ENCODE measurements at places on chromosomes 11 and 22.

DNA sequence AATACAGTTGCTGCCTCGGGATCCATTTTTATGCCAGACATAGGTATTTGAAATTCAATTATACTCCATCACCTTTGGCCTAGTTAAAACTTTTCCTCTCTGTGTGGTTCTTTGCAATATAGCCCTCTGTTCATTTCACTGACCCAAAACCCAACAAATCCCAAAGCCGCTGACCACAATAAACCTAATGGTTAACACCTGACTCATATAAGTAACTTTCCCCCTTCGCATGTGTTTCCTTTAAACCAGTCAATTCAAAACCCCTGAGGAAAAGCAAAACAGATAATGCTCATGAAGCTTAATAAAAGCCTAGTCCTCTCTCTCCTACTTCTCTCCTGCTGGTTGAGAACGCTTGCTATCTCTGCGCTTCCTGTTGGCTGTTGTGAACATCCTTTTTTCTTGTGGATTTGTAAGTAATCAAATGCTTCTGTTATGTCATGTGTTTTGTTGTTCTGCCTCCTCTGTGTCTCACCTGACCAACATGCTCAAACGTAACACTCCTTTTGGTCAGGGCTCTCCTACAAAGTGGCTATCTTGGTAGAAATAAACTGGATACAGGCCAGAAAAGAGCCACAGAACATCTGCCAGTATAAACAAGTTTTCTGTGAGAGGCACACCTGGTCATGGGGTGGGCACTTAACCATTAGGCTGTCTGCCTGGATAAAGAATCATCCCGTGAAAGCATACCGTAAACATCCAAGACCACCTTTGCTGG lies 652.6 kb downstream of the METTL15 start:
- DNase-seq: peak; percentile 69

DNA sequence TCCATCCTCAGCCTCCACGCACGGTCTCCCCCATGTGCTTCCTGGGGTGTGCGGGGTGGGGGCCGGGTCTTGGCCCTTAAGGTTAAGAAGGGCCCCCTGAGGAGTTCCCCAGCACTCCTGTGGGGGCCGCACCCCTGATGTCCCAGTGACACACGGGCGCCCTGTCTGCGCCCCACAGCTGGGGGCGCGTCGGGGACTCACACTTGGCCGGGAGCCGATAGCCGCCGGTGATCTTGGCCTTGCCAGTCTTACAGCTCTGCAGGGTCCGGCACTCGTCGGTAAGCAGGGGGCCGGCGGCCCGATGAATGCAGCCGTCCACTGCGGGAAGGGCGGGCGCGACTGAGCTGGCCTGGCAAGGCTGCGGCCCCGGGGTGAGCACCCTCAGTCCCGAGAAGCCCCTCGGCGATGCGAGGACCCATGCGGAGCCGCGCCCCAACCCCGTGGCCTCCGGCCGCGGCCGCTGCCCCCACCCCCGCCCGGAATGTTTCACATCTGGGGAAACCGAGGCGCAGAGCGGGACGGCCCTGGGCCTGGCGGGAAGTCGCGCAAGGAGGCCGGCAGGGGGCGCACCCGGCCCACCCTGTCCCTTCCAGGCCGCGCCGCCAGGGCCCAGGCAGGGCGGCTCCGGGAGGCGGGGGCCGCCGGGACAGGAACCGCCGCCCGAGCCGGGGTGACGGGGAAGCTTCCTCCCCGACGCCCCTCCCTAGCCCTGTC lies 13.9 kb downstream of the OTUB1 start:
- peak; percentile 65 for DNase-seq

- DNase-seq: no peak
These were observed 258.2 kb downstream of the BRD1 start for GRCh38 chr22:49569286-49570031.

DNA sequence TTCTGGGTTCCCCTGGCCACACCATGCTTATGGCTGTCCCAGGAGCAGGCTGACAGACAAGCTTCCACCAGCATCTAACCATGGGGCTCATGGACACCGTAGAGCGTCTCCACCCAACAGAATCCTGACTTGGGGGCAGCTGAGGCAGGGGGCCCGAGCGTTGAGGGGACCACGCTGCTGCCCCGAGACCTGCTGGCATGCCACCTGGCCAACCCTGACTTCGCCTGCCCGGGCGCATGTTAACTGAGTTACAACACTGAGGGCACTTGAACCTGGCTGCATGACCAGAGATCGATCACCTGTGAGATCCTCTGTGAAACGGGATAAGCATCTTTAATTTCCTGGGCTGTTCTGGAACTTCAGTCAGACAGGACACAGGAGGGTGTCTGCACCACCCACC lies 13.7 kb downstream of the PPM1F start:
- no peak for DNase-seq

DNA sequence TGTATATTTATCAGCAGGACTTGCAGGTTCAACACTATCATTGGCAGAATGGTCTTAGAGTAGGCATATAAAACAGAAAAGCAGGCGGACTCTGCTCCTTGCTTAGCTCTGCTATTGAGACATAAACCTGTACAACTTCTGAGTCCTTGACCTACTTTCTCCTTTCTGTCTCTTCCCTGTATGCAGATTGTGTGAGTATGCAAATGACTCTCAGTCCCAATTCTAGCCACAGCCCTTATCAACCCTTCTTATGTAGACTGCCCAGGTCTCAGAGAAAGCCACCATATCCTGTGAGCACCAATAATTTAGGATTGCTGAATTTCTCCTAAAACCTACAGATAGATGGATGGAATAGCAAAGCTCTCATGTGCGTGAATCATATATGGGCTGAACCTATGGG lies 367.6 kb upstream of the DDI1 start:
- DNase-seq: no peak

GRCh38 chr22:21030621-21031544 lies 1.5 kb downstream of the SLC7A4 start:
- DNase-seq: no peak

DNA sequence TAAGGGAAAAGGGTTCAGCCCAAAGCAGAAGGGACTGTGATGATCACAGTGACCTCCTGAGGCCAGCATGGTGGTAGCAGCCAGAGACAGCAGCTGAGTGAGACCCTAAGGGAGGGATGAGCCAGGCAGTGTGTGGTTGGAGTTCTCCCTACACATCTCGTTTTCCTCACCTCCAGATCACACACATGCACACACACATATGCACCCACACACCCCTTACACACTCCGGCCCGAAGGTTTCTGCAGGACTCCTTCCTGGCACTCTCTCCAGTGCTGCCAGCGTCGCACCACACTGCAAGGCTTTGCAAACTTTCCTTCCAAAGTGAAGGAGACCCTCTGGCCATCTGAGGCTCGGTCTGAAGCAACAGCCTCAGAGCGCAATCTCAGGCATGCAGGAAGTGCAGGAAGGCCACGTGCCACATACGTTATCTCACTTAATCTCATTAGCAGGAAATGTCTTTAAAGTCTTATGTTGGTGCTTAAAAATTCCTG lies 26.9 kb upstream of the TP53I11 start:
- no peak for DNase-seq

DNA sequence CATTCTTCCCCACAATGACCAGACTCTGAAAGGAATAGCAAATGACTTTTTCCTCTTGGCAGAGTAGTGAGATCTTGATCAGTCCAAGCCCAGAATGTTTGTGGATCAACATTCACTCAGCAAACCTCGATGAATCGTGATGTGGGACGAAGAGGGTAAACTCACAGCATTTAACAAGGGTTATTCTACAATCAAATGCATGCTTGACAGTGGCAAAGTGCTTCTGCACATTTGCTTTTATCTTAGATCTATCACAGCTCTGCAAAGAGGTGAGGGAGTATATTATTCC lies 31.8 kb downstream of the TMPRSS5 start:
- DNase-seq: peak; percentile 34

- DNase-seq: peak; percentile 32
These were observed 160.2 kb downstream of the FAT3 start for GRCh38 chr11:92384802-92385201.

- DNase-seq: peak; percentile 94
These were observed 11.2 kb upstream of the TMEM184B start for GRCh38 chr22:38284042-38284402.

DNA sequence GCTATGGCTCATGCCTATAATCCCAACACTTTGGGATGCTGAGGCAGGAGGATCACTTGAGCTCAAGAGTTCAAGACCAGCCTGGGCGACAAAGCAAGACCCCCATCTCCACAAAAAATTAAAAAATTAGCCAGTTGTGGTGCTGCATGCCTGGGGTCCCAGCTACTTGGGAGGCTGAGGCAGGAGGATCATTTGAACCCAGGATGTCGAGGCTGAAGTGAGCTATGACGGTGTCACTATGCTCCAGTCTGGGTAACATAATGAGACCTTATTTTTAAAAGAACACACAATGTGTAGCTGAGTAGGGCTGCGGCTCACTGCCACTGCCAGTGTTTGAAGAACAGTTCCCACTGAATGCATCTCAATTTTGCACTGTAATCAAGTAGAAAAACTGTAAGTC lies 7.1 kb upstream of the VPREB1 start:
- no peak for DNase-seq

DNA sequence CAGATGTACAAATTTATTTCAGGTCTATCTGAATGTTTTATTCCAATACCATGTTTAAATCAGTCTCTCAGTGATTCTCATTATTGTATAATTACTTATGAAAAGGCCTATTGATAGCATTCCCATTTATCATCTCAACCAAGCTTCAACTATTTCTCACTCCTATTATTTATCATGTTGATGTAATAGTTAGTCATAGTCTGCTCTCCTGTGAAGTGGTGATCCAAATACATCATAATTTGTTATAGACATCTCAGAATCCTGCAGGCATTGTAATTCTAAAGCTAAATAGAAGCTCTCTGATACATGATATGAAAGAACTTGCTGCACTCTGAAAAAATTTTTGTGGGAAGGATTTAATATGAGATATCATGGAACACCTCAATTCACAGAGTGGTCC lies 21.8 kb upstream of the OR8G1 start:
- no peak for DNase-seq

DNA sequence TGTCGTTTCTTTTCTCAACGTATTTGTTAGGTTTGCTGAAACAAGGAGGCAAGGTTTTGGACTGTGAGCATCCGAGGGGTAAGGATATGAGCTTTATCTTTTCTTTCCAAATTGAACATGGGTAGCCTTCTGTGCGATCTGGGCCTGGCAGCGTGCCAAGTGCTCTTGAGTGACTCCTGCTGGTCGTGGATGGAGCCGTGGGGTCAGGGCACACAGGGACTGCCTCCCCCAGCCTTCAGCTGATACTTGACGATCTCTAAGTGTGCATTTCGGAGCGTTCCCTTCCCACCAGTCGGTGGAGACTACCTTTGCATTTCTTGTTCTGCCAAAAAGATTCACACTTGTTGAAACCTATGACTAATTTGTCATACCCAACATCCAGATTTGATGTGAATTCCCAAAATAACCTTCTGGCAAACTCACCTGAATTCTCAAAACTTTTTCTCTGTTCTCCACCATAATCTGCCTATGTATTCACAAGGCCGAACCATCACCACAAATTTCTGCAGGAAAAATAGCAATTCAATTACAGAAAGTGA lies 40.1 kb upstream of the CLMP start:
- DNase-seq: no peak

- DNase-seq: no peak
These were observed 4.3 kb downstream of the DLAT start for GRCh38 chr11:112029460-112029859.

- no peak for DNase-seq
These were observed 17.5 kb downstream of the PDGFD start for GRCh38 chr11:104146421-104146820.

DNA sequence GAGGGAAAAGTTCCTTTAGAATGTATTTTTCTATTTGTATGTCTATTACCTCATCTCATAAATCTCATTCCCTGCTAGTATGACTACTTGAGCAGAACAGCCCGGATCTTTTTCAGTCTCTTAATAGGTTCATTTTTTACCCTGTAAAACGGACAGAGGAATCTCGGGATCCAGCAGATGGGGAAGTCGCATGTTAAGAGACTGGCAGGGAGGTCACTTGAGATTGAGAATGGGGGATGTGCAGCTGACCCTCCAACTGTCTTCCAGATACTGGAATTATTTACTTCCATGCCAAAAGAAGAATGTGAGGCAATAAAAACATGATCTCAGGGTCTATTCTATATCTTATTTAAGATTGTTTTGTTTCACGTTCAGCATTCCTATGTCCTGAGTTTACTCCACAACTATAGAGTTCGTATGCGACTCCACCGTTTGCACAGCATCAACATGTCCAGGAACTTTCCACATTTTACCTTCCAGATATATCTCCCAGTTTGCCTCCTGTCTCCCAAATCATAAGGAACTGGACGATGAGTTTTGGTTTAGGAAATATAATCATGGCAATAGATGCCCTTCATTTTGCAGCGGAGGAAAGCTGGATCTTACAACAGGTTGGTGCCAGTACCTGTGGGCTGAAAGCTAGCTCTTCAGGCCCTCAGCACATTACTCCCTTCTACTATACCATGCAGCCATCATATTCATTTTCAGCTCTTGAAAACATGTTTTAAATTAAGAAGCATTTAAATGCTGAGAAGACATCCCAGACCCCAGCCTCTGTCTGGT lies 181.5 kb downstream of the MAML2 start:
- peak; percentile 60 for DNase-seq

- DNase-seq: no peak
These were observed 43.6 kb upstream of the FTH1 start for GRCh38 chr11:62010935-62011528.

GRCh38 chr22:24707470-24707801 lies 67.1 kb downstream of the PIWIL3 start:
- DNase-seq: no peak

DNA sequence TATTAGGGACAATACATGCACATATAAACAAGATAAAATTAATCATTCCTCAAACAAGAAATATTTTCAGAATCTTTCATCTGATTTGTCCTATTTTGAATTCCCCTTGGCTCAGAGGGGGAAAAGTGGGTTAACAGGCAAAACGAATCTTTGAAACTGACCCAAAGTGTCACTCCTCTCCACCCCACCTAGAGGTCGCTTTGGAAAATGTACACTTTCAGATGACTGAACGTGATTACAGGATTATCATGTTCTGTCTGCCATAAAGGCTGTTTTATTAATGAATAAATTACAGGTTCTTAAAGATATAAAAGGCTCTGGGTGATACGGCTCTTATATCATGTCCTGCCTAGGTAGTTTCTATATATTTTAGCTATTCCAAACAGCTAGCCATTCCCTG lies 1735.0 kb downstream of the LRRC4C start:
- DNase-seq: no peak

DNA sequence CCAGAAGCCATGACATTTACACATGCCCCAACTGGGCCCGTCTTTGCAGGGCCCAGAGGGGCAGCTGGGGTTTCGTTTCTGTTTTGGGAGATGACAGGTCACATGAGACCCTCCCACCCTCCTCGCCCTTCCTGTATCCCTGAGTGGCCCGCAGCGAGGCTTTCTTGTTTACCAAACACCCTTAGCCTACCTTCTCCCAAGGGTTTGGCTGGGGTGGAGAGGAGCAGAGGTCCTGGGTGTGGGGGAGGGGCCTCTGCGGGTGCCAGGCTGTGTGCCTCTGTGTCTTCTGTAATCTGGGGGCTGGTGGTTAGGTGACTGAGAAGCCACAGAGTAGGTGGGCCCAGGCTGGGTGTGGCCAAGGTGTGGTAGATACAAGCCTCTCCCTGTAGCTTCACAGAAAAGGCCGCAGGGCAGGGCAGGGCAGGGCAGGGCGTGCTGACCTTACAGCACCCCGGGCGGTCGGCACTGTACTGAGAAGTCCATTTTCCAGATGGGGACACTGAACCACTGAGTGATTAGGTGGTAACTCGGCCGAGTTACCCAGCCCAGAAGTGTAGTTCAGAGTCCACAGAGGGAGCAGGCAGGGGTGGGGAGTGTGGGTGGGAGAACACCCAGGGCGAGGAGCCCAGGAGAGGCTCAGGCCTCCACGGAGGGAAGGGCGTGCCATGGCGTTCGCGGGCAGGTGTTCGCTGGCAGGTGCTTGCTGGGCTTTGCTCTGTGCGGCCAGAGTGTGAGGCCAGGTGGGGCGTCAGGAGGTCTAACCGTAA lies 8.7 kb downstream of the PRR5 start:
- no peak for DNase-seq

Data from astrocyte of the spinal cord (primary cell).